Activated CD4-positive, alpha-beta T cell treated with anti-CD3 and anti-CD28 coated beads for 1 hour (primary cell): ENCODE measurements at places on chromosomes 1 and 21.

GRCh38 chr1:231808116-231808515, 181.5 kb downstream of the DISC1 start:
- no peak for DNase-seq

DNA sequence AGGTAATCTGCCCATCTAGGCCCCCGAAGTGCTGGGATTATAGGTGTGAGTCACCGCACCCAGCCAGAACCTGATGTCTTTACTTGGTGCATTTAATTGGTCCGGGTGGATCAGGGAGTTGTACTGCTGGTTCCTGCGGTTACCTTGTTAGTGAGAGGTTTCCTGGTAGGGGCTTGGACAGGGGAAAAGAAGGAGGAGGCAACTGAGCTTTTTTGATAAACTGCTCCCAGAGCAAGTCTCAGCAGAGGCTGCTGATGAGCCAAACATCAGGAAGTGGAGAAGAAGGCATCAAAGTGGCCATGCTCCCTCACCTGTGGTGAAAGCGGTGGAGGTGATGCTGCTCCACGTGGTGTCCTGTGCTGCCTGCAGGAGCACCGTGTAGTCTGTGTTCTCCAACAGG, 161.5 kb upstream of the KIAA0040 start:
- no peak for DNase-seq

DNA sequence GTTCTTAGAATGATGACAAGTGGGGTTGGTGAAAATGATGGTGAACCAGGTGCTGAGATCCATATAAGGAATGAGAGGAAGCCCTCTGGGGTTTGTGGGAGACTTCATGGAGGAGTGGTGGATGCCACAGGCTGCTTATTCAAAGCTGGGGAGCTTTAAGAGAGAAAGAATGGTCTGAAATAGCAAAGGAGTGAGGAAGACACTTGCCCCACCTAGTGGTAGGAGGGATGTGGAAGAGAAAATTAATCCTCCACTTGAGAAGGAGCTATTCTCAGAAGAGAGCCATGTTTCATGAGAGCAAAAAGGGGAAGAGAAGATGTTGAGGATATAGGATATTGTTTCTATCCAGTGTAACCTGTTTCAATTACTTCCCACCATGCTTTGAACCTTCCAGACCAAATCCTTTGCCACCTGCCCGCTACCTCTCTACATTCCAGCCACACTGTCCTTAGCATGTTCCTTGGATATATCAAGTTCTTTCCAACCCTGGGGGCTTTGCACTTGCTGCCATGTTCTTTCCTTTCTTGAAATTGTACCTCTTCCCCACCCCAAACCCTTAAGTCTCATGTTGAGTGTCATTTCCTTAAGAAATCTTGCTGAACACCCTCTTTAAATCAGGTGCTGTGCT, 19.6 kb upstream of the ZNF648 start:
- no peak for DNase-seq

DNA sequence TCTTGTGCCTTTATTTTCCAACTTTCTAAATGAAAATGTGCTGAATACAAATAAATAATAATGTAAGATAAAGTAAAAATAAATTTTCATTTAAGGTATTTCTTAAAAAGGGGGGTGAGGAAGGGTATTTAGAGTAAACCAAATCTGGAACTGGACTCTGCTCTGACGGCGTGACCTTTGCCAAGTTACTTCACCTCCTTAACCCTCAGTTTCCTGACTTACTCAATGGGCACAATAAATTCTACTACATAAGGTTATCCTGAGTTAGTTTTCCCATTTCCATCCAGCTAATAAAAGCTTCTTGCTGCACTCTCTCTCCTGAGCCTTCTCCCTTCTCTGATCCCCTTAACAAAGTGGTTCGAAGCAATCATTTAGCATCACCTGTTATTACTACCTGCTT, 93.9 kb downstream of the NID1 start:
- no peak for DNase-seq

DNA sequence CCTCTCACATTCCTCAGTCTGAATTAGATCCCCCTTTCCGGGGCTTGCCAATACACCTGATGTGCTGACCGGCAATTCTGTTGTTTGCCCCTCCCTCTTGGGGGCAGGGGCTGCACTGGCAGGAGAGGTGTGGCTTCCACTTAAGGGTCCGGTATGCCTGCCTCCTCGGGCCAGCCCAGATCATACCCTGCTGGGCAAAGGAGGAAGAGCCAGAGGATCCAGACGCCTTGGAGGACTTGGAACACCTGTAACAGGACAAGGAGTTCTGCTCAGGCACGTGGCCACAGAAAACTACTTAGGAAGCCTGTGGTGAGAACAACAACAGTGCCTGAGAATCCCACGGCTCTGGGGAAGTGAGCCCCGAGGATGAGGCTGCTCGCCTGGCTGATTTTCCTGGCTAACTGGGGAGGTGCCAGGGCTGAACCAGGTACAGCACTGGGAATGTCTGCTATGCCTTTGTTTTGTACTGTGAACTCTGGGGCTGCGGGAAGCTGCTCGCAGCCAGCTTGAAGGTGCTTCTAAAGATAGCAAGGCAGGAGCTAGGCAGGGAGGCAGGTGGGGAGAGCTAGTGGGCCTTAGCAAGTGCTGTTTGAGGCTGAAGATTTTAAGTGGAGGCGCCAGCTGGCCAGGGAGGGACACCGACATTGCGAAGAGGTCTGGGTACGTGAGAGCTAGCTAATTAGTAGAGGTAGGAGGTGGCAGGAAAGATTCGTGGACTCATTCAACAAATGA, at the start of gene SMPDL3B:
Gene SMPDL3B (plus strand): TSS at position 183 of the 732 bp plus-strand sequence. CDS start 184 bp downstream, at position 367.
- no peak for DNase-seq

DNA sequence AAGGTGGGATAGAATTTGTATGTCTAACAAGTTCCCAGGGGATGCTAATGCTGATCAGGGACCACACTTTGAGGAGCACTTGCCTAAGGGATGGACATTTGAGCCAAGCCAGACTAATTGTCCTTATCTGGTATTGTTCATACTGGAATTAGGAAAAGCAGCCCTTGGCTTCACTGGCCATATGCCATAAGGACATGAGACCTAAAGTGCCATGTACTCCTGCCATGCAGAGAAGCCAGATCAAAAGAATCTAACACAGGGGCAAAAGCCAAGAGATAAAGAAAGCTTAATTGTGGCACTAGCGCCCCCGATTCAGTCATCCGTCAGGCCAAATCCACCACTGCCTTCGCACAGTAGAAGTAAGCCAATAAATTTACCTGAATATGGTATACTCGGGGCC, 45.7 kb downstream of the RNF11 start:
- no peak for DNase-seq

DNA sequence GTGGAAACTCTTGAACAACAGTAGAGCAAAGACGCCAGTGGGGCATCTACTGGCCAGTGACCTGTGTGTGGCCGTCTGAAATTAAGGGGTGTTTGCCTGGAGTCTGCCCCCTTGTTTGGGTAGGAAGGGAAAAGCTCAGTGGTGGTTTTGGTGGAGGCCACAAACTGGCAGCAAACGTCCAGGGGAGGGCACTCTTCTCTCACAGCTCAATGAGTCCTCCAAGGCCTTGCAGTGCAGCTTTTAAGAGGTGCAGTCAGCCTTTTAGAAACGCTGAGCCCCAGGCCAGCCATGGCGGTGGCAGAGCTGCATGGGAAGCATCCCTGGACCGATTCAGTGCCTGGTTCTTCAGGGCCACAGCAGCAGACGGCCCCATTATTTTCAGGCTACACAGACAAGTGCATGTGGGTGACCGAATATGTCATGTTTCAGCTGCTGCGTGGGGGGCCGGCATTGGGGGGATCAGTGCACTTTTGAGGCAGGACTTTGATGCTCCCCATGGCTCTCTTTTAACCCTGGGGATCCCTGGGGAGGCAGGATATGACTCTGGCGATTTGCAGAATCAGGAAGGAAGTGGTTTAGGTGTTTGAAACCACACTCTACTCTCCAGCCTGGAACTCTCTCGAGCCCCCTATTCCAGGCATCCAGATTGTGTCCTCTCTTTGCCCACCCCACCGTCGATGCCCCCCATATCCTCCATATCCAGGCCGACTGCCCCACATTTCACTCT, 414.0 kb downstream of the PRDM2 start:
- no peak for DNase-seq

GRCh38 chr1:156004843-156005584, 15.7 kb downstream of the SSR2 start:
- DNase-seq = no peak

DNA sequence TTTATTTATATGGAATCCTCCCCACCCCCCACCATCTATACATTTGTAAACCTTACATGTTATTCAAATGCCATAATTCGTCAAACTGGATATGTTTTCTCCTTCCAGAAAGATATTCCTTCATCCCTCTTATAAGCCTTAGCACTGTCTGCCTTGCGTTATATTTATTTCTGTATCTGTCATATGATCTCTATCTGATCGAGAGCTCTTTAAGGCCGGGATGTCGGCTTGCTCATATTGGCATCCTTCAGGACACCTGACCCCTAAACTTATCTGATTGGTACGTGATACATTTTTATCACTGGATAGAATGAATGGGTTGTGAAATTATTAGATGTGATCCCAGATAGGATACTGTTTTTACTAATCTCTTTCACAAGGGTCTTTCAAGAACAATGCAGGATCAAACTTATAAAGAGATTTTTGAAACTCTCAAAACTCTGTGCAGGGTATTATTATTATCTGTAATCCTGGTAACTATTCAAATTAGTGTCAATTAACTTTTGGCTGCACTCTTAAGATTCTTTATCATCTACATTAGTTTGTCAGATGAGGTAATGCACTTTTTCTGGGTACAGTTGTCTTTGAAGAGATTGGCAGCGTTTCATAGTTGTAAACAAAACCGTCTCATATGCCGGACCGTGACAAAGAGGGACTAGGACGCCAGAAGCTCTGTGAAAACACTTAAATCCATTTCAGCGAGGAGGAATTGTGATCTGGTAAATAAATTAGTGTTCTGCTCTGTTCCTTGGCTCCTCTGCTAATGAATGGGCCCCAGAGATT, 152.0 kb downstream of the KIF26B start:
- no peak for DNase-seq

DNA sequence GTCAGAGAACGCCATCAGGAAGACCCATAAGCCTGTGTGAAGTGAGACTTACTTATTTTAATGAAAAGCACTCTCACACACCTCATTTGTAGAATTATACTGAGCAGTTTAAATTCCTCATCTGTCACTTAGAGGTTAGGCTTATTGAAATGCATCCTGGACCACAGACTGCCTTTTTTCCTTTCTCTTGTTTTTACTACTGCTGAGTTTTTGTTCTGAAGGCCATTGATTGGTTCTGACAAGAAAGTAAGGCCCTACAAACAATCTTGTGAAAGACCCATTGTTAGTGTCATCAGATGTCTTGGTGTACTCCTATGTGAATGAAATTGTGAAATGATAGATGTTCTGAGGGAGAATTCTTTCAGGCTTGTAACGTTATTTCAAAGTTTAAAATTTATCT, 1343.3 kb upstream of the ADGRL2 start:
- DNase-seq = no peak
